ENCODE measurements at places on chromosomes 7 and 10.

- no peak for DNase-seq
Measured at GRCh38 chr10:44929356-44930255, 18.5 kb downstream of the TMEM72 start.

- no peak for DNase-seq
Measured at GRCh38 chr10:34183016-34183796, 631.9 kb downstream of the PARD3 start.

DNA sequence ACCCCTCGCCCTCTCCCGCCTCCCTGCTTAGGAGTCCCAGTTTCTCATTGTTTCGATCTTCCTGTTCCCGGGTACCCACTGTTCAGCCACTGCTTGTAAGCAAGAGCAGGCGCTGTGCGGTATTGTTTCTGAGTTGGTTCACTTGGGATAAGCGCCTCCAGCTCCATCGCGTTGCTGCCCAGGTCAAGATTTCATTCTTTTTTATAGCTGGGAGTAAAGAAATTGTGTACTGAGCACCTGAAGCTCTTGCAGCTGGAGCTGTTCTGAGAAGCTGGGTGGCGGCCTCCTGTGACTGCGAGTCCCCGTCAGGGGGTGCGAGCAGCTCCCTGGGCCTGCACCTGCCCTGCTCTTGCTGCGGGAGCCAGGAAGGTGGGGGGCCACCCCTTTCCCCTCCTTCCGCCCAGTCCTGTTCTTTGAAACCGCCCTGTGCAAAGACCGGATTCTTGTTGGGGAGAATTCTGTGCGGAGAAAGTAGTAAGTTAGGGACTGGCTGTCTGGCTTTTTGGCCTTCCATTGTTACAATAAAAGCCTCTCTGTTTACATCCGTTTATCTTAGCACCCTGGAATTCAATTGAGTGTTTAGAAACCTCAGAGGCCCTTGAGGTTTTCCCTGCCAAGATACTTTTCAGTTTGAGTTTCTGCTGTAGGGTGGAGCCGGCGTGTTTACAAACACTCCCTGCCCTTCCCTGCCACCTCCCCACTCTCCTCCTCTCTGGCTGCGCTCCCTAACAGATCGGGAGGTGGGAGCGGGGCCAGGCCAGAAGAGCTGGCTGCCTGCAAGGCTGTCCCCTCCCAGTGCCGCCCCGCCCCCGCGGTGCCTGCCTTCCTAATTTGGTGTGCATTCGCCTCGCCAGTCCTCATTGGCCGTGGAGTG is 30.8 kb upstream of the AP5Z1 start:
- DNase-seq = peak; percentile 77

DNA sequence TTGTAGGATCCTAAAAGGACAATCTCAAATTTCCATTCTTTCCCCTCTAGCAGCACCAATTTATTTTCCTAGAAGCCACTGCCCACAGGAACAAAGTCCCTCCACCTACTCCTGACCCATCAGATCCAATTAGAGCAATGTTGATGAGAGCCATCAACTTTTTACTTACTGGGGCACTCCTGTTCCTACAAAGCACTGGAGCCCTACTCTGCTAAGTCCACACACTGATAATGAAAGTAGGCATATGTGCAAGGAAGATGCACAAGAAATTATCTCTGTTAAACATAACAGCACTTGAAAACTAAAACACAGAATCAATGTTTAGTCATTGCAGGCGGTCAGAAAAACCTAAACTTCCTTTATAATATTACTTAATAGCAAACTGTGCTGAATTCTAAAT is 3.6 kb downstream of the HERPUD2 start:
- DNase-seq = no peak

- DNase-seq = no peak
Measured at GRCh38 chr10:88793712-88794299, 8.7 kb upstream of the LIPM start.

GRCh38 chr10:82668221-82668895 is 793.4 kb downstream of the NRG3 start:
- no peak for DNase-seq

GRCh38 chr7:29369909-29370488 is 175.4 kb downstream of the CHN2 start:
- no peak for DNase-seq

GRCh38 chr7:72781161-72781560 is 46.8 kb downstream of the TYW1B start:
- no peak for DNase-seq

DNA sequence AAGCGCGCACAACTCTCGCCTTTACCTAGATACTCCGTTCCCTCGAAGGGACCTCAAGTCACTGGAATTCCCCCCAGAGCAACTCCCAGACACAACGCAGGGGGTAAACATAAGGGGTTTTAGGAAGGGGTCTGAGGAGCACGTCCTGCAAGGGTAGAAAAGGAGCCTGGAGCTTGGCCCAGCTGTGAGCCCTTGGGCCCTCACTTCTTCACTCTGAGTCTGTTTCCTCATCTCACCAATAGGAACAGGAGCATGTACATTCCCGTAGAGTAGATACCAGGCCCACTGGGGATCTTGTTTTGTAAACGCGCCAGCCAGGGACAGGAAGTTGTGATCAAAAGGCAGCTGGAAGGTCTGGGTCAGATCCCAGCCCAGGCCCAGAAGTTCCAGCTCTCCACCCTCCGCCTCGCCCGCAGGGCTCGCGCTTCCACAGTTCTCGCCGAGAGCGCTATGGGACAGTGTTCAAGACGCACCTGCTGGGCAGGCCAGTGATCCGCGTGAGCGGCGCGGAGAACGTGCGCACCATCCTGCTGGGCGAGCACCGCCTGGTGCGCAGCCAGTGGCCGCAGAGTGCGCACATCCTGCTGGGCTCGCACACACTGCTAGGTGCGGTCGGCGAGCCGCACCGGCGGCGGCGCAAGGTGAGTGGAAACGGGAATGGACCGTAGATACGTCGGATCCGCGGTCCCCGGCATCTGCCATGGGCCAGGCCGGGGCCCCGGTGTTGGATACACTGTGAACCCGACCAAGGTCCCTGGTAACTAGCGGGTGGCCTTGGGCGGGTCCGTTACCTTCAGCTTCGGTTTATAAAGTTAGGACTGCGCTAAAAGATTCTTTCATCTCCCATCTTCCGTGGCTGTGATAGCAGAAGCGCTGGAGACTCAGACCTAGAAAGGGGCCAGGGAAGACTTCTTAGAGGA is 1.3 kb downstream of the CYP26C1 start:
- no peak for DNase-seq

DNA sequence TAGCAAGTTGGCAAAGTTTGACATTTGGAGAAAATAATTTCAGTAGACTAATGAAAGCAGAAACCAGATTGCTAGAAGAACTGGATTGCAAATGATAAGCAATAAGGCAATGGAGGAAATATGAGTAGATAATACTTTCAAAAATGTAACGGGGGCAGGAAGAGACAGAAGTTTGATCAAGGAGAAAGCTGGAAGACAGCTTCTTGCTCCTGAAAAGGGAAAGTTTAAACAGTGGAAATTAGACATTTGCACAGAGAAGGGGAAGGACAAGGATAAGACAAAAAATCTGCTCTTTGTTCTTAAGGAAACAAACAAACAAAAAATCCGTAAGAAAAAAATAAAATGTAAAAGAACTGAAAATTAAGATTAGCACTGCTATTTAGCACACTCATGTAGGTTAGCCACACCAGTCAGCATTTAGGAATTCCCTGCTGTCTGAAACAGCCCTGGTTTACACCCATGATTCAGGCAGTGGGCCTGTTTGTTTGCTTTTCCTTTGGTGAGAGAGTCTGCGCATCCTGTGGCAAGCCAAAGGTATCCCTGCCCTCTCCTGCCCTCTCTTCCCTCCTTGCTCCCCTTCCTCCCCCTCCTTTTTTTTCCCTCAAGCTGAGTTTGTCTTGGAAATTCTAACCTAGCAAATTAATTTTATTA is 104.3 kb upstream of the CAV2 start:
- DNase-seq = no peak

GRCh38 chr7:96612034-96612433 is 97.6 kb downstream of the SEM1 start:
- no peak for DNase-seq

- no peak for DNase-seq
Measured at GRCh38 chr10:100325158-100325557, 4.9 kb downstream of the PKD2L1 start.

- no peak for DNase-seq
Measured at GRCh38 chr10:80504158-80504811, 33.4 kb upstream of the SH2D4B start.

Data from activated CD4-positive, alpha-beta T cell treated with anti-CD3 and anti-CD28 coated beads for 48 hours (primary cell).